ENCODE measurements at places on chromosomes 1 and 21.

DNA sequence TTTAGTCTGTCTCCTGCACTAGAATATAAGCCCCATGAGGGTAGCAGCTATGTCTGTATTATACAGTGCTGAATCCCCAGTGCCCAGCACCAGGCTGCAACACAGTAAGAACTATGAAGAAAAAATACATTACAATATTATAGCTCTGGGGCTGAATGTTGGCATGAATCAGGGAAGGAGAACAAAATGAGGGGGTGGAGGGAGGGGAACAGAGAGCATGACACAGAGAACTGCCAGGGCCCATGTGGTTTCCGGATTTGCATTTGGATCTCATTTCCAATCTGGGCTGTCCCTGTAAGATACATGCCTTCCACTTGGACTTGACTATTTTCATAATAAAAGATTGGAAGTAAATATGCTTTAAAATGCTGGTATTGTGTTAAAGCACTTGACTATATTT, 35.8 kb downstream of the C1orf198 start:
- H3K27me3 ChIP-seq, result no peaks in the 10 kb centered on the region
- H3K4me3 ChIP-seq, result no peak overlapping the region
- no peak for DNase-seq

GRCh38 chr1:92989936-92990583, 28.8 kb upstream of the DIPK1A start:
- H3K4me3 ChIP-seq, result no peak overlapping the region
- H3K27ac ChIP-seq, result no peak overlapping the region
- no peak for DNase-seq

- no peak overlapping the region for H3K27ac ChIP-seq
- DNase-seq, result no peak
Measured at GRCh38 chr1:22387919-22388580, 63.6 kb upstream of the ZBTB40 start.

DNA sequence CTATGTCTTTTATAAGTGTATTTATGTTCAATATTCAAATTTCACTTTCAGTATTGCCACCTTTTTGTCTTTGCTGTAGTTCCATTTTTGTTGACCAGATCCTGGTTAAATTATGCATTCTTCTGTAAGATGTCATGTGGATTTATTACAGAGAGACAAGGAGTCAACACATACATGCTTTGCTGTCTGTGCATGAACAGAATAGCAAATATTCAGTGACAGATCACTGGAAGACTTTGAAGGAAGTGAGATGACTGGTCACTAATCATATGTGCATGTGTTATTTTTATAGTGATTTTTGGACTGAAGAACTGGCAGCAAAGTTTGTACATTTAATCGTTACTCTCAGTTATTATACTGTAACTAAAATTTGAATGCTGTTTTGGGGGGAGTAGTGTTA, 117.2 kb downstream of the PLPPR5 start:
- no peaks in the 10 kb centered on the region for H3K36me3 ChIP-seq
- DNase-seq, result no peak
- no peak overlapping the region for H3K4me3 ChIP-seq

- H3K27ac ChIP-seq, result peak overlapping the region; percentile 56
- peaks cover 33% of the 10 kb centered on the region for H3K4me1 ChIP-seq
- no peaks in the 10 kb centered on the region for H3K36me3 ChIP-seq
- H3K4me3 ChIP-seq, result no peak overlapping the region
- DNase-seq, result no peak
Measured at GRCh38 chr1:31753707-31754349, 10.3 kb downstream of the ADGRB2 start.

Measured in thoracic aorta (tissue), 2 donors.